Activated T-helper 1 cell treated with anti-CD3 and anti-CD28 coated beads, Interleukin-2, amount 50 U/mL, for 16 hours (primary cell): ENCODE measurements at places on chromosomes 5 and 9.

- DNase-seq = no peak
Observed at GRCh38 chr9:34346873-34347799, 17.8 kb downstream of the NUDT2 start.

DNA sequence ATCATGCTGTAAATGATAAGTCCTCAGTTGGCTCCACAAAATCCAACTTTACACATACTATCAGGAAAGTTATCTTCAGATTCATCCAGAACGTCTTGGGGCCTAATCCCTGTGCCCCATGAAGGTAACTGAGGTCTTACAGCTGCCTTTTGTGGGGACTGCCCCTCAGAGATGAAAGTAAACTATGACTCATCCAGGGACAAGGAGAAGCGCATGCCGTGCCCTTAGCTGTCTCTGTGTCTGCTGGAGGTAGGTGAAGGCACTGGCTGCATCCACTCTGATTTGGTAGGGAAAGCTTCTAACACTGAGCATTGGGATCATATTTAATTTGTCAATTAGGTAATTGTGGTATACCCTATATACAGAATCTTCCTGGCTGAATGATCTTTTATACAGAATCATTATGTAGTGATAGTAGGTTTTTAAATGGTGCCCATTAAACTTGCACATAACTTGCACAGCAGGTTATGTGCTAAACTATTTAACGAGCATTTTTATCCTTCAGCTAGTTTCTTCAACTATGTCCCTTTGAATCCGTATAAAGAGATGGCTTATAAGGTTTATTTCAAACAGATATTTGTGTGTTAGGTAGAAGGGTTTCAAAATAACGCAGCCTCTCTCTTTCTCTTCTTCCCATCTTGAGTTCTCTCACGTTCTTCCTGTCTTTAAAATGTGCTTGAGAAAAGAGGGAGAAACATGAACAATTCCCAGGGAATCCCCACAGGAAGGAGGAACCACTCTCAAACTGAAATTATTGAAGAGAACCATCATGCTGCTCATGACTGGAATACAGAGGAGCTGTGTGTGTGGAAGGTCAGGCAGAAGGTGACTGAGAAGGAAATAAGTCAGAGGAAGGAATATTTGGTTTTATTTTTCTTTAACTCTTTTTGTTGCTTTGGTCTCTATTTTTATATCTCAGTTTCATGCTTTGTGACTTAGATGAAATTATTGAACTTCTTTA is 250.9 kb downstream of the CD180 start:
- DNase-seq = no peak

- DNase-seq = no peak
Observed at GRCh38 chr9:37035648-37036370, 1.7 kb upstream of the PAX5 start.

DNA sequence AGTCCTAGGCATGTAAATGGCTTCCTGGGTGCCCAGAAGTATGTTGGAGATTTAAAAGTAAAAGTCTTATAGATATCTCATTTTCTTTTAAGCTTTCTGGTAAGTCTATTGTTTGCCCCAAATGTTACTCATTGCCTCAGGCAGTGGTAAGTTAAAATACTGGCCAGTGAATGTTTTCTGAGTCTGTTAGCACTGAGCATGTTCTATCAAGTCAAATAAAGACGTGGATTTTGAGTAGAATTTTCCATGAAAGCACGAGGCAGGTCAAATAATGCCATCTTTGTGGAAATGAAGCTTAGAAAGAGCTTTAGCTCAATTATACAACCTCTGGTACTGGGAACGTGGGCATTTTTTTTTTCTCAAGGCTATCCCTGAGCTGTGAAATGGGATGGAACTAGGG is 651.3 kb upstream of the ACO1 start:
- DNase-seq = no peak

- DNase-seq = no peak
Observed at GRCh38 chr9:35311891-35312639, 150.3 kb downstream of the UNC13B start.

DNA sequence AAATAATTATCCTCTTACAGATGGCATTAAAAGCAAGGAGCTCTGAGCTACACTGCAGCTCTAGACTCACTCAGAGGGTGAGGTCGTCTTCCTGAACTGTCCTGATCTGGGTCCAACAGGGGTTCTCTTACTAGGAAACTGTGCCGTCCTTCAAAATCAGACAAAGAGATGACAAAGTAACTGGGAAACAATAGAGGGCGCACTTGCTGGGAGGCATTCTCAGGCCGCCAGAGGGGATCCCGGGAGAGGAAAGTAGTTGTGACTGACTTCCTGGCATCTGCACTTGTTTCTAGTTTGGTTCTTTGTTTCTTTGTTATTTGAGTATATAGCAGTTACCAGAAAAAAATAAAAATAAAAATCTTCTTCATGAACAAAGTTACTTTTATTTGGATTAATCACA is 142.9 kb upstream of the MSX2 start:
- no peak for DNase-seq

GRCh38 chr9:83247732-83248131 is 184.8 kb upstream of the RASEF start:
- DNase-seq = no peak

GRCh38 chr9:289121-289520 is 74.5 kb downstream of the DOCK8 start:
- no peak for DNase-seq

- DNase-seq = no peak
Observed at GRCh38 chr5:133514456-133514855, 97.9 kb downstream of the FSTL4 start.

- DNase-seq = no peak
Observed at GRCh38 chr9:79057576-79057975, 514.2 kb upstream of the TLE4 start.

- DNase-seq = no peak
Observed at GRCh38 chr5:17482790-17483189, 15.2 kb upstream of the TAF11L2 start.

DNA sequence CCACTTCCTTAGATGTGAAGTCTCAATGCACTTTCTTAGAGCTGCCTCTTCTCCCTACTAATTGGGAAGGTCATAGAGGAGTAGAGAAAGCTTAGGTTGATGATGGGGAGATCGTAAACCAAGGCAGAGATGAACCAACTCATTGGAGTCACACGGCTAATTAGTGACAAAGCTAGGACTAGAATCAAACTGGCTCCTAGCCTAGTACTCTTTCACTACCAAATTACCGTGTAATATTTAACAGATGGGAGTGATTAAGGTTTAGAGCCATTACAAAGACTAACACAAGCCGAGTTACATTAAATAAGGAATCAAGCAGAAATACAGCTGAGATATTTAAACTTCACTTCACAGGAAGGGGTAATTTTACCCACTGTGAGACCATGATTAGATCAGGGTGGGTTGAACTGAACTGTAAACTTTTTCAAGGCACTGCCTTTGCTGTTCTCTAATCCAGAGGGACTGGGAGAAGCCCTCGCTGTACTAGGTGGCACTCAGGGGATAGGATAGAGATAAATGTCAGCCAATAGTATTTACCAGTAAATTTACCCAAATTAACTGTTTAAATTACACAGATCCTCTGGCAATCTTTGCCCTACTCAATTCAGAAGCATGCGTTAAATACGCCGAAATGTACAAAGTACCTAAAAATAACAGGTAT is 166.4 kb upstream of the PIK3R1 start:
- DNase-seq = no peak

- no peak for DNase-seq
Observed at GRCh38 chr9:100714372-100715099, 136.7 kb downstream of the CAVIN4 start.

- no peak for DNase-seq
Observed at GRCh38 chr5:119345861-119346260, 10.0 kb upstream of the TNFAIP8 start.

DNA sequence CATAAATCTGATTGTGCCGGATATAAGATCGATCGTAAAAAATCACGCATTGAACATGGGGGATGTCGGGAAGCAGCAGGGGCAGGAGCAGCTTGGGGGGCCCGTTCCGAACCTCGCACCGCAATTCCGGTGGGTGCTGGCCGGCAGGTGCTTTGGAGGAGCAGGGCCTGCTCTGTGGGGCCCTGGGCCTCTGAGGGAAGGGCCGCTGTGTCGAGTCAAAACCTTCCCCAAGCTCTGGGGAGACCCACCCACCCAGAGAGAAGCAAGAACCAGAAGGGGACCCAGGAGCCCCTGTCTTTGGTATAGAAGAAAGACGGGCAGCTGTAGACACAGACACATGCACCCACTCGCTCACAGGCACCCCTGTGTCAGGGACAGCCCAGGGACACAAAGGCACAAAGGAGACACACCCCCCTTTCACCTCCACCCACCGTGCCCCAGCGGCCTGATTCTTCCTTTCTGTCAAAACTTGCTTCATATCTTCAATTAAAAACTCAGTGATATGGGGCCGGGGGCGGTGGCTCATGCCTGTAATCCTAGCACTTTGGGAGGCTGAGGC is 49.4 kb upstream of the ZBTB43 start:
- no peak for DNase-seq

- no peak for DNase-seq
Observed at GRCh38 chr5:15069407-15069905, 197.9 kb upstream of the ANKH start.

- no peak for DNase-seq
Observed at GRCh38 chr5:123811831-123812230, 299.9 kb downstream of the CSNK1G3 start.

DNA sequence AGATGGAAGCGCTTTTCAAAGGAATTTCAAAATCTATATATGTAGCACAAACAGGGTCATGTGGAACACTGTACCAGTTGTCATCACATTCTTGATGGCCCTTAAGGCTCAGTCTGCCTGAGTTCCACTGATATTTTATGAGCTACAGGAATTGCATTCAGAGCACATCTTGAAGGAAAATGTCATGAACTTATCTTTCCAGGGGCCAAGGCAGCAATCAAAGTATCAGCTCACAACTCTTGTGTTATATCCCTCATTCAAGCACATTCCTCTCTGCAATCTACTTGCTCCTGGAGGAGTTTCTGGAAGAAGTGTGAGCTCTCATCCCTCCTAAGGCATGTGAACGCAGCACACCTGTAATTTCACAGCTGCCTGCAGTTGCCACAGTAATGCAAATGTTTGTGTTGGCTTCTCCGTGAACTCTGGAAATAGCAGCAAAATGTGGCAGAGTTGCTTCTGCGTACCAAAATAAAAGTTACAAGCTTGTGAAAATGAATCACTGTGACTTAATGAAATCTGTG is 89.7 kb upstream of the EQTN start:
- no peak for DNase-seq

- DNase-seq = no peak
Observed at GRCh38 chr5:161001604-161002003, 149.6 kb upstream of the ATP10B start.

DNA sequence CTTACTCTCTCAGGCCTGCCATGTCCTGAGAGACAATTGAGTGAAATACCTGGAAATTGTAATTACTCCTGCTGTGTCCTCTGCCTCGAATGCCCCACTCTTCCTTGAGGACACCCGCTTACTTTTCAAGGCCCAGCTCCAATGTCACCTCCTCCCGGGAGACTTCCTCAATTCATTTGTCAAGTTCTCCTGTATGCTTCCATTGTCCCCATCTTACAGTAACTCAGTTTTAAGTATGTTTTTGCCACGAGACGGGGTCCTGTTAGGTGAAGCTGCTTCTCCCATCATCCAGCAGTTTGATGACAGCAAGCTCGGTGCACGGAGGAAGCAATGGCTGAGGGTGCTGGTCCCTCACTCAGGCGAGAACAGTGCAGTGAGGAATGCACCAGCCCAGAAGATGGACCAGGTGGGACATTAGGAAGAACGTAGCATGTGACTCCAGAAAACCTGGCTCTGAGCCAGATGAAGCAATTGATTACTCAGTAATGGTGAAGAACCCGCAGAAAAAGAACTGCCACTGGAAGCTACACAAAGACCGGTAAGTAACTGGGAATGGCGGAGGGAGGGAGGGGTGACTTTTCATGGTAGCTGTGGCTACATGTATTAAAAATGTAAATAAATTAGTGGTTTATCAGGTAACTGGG is 274.8 kb downstream of the DENND1A start:
- no peak for DNase-seq

GRCh38 chr9:11893331-11893730 is 799.9 kb upstream of the TYRP1 start:
- DNase-seq = no peak

GRCh38 chr9:76707510-76707909 is 56.7 kb upstream of the PCA3 start:
- DNase-seq = no peak

DNA sequence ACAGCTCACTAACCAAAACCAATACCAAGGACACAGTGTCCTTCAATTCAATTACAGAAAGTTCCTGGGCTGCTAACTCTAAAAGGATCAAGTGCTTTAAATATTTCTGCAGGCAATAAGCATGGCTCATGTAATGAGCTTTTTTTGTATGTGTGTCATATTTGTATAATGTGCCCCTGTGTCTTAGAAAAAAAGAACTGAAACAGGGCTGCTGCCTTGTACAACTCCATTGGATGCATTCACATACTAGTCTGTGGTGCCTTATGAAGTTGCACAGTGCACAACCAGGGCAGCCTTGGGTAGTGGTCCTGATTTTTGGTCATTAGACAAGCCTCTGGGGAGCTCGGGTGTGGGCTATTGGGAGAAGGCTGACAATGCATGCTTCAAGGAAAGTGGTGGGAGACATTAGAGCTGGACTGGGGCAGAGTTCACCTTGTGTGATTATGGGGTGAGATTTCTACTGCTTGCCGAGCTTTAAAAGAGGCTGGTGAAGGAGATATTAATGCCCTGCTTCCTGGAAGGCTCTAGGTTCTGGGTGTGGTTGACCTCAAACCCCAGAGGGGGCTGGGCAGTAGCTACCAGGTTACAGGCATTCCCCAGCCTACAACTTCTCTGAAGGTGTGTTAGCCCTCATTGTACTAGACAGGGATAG is 3.6 kb upstream of the CPEB4 start:
- peak; percentile 14 for DNase-seq

DNA sequence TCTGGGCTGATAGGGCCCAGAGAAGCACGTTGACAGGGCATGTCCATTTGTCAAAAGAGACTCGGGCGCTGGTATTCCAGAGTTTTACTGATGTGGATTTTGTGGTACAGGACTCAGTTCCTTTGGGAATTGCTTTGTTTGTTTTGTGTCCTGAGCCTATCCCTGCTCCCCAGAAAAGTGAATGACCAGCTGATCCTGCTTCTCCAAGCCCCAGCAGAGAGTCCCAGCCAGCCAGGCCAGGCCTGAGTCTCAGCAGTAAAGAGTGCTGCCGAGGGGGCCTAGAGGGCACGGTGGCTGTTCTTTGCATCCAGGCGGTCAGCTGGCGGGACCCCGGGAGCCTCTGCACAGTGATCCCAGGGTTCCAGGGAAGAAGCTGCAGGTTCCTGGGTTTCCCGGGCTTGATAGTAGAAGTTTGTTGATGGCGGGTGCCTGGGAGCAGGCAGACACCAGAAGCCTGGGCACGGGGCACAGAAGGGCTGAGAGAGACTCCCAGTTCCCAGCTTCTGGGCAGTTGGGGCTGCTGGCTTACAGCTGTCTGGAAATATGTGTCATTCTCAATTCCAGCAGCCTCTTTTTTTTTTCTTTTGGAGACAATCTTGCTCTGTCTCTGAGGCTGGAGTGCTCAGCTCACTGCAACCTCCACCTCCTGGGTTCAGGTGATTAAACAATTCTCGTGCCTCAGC is 8.7 kb downstream of the PRDM12 start:
- no peak for DNase-seq

- no peak for DNase-seq
Observed at GRCh38 chr9:14866200-14866749, 44.0 kb downstream of the FREM1 start.

- DNase-seq = no peak
Observed at GRCh38 chr5:170747357-170747756, 36.2 kb upstream of the GABRP start.

- no peak for DNase-seq
Observed at GRCh38 chr5:146756546-146756945, 122.0 kb downstream of the PPP2R2B start.

- no peak for DNase-seq
Observed at GRCh38 chr9:119951591-119951990, 582.4 kb upstream of the BRINP1 start.

GRCh38 chr5:109951348-109951747 is 261.6 kb downstream of the MAN2A1 start:
- no peak for DNase-seq
